ENCODE measurements at places on chromosomes 3 and 15.
A peak's percentile ranks its signal among the peaks of the same experiment; 100 is the strongest.

GRCh38 chr3:62830727-62831322 is 44.4 kb downstream of the CADPS start:
- no peak for DNase-seq

DNA sequence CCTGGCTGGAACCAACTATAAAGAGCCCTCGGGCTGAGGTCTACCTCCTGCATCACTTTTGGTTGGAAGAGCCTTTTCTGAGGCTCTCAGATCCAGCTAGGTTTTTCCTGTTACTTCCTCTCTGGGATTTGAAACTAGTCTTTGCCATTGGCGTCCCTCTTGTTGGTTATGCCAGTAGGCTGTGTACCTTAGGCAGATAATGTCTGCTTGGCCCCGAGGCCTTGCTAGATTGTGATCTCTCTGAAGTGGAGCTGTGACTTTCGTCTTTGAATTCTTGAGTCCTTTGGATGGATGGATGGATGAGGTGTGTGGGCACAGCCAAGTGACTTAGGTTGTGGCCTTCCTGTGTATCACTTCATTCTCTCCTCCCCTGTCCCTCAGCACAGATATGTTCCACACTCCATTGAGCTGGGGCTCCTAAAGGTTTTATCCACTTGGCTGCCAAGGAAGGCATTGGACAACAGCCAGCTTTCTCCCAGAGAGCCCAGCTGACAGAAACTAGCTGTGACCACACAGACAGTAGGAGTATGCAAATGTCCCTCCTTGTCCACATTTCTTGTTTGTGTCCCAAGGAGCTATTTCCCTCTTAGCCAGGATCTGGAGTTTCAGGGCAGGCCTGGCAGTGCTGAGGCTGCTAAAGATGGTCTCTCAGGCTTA is 7.9 kb upstream of the DNAJC17 start:
- no peak for DNase-seq

DNA sequence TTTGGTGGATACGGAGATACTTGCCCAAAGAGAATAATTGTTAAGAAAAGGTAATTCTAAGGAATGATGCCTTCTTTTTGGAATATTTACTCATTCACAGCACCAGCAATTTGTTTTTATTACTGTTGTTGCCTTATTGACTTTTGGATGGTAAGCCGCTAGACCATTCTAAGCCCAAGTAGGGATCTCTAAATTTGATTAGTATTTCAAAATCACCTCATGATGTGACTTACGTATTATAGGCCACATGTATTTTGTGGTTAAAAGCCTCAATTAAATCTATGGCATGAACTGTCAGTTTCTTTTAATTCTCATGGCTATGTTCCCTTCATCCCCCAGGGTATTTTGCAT is 94.1 kb downstream of the PLCL2 start:
- no peak for DNase-seq

- DNase-seq: no peak
Measured at GRCh38 chr3:15092686-15093085, 6.3 kb downstream of the RBSN start.

DNA sequence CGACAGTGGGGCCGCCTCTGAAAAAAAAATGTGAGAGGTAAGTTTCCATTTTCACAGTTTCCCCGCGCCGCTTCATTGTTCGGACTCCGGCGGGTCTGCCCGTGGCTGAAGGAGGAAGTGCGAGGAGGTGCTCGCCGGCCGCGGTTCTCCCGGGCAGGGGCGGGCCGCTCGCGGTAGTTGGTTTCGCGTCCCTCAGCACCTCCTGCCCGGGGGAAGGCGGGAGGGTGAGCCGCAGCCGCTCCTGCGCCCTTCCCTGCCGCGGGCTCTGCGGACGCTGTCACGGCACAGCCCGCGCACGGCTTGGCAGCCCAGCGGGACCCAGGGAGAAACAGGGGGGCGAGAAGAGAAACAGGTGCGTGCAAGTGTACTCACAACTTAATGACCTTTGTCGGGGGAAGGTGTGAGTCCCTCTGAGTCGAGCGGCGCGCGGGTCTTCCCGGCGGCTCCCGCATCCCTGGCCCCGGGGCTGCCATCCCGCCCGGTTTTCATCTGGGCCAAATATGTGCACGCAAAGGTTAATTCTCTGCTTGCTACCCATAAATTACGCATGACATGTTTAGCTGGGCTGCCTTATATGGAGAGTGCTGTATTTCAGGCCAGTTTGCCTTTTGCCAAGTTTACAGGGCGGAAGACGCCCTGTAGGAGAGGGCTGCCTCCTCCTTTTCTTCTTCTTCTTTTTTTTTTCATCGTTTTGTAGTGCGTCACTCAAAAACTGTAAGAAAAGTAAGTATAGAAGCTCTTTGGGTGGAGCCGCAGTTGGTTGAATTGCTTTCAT is 514 bp downstream of the MBNL1 start:
- no peak for DNase-seq

GRCh38 chr15:35067496-35068347 is 17.4 kb downstream of the NANOGP8 start:
- no peak for DNase-seq

DNA sequence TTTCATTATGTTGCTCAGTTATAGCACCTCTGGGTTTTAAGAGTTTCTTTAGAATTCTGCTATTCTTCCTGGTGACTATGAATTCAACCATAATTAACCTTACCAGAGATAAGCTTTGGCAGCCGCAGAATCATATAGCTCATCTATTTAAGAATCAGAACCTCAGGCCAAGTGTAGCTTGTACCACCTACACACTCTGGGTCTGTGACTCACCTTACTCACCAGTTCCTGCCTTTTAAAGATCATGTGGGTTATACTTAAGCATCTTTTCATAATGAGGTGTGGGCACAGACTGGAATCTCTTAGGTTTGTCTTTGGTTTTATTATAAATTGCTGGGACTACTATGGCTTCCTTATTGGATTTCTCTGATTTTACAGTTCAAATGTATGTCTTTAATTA is 21.9 kb downstream of the CDV3 start:
- DNase-seq: peak; percentile 32

GRCh38 chr15:50126072-50126471 is 7.0 kb upstream of the ATP8B4 start:
- no peak for DNase-seq

- no peak for DNase-seq
Measured at GRCh38 chr3:177378168-177378567, 180.9 kb upstream of the TBL1XR1 start.

GRCh38 chr15:29411299-29411698 is 141.7 kb upstream of the NSMCE3 start:
- no peak for DNase-seq

Measured in HTR-8/SVneo (cell line).